NCI-H1092 treated with DMSO at 0.1 percent for 48 hours (cell line): ENCODE measurements at places on chromosomes 6 and 20.

GRCh38 chr20:48789185-48789668 lies 38.6 kb downstream of the PREX1 start:
- no peak for DNase-seq

DNA sequence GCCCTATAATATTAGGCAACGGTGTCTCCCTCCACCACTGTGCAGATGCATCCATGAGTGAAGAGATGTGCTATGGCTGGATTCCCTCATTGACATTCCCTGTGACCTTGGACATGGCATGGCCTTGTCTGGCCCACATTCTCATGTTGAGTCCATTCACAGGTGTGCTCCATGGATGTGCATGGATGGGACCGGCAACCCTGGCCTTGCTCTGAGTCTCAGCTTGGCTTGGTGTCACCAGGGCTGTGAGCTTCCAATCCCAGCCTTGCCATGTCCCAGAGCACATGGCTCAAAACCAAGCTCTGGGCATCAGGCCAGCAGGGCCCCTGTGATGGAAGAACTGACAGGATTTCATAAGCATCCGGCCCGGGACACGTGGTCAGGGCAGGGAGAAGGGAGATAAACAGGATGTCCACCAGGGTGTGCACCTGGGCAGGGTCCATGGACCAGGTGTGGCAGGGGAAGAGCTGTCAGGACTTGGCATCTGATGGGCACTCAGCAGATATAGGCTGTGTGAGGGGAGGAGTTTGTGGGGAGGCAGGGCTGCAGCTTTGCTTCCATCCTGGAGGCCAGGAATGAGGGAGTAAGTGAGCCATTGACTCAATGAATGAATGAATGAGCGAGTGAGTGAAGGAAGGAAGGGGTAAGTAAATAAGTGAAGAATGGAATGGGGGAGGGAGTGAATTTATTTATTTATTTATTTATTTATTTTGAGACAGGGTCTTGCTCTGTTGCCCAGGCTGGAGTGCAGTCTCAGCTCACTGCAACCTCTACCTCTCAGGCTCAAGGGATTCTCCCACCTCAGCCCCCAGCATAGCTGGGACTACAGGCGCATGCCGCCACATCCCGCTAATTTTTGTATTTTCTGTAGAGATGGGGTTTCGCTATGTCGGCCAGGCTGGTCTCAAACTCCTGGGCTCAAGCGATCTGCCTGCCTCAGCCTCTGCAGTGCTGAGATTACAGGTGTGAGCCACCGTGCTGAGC lies 15.7 kb downstream of the NRSN2 start:
- no peak for DNase-seq

- no peak for DNase-seq
Measured at GRCh38 chr6:161261816-161262215, 12.0 kb downstream of the AGPAT4 start.

- DNase-seq, result no peak
Measured at GRCh38 chr6:98929498-98930060, 18.2 kb downstream of the FBXL4 start.

DNA sequence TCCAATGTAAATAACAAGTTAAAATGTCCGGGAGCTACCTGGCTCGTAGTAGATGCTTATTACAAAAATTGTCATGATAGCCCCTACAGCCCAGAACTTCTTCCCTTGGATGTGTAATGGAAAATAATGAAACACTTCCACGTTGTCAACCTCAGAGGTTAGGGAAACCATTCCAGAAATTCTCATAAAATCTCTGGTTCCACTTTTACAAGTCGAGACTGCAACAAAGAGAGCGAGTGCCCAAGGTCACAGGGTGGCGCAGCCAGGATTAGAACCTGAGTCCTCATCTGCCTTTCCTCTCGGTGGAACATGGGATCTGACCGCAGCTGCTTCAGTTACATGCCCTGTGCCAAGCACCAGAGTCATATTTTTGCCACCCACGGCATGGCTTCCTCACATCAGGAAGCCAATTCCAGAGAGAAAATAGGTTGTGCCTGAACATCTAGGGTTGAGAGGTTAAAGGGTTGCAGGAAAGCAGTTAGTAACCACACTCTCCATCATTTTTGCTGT lies 157.6 kb downstream of the SOBP start:
- no peak for DNase-seq

DNA sequence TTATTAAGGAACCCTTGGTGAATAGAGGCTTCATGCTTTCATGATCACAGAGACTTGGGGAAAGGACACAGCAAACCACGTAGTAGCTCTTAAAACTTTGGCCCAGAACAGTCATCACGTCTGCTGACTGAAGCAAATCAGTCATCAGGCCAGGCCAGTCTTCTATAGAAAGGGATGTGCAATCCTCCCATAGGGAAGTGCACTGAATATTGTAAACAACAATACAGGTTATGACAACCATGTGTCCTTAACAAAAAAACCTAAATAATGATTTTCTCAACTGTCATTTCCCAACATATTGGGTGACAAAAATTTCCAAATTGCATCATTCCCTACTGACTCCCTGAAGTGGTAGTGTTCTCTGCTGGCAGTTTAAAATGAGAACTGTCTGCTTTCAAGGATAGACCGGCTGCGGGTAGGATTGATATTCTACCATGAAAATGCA lies 388.2 kb upstream of the CITED2 start:
- no peak for DNase-seq

DNA sequence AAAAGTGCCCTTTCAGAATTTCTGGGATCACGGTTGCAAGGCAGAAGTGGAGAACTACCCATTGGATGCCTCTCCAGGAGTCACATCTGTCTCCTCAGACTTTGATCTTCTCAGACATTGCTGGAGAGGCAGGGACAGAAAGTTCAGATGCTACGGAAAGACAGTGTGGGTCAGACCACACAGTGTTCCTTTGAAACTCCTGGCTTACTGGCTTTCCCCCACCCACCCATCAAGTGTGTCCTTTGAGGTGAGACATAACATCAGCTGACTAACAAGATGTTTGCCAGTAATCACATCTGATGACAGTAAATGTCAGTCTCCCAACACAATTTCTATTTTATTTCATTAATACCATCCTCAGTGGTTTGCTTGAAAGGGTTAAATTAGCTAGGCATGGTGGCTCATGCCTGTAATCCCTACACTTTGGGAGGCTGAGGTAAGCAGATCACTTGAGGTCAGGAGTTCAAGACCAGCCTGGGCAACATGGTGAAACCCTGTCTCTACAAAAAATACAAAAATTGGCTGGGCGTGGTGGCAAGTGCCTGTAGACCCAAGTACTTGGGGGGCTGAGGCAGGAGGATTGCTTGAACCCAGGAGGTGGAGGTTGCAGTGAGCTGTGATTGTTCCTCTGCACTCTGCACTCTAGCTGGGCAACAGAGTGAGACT lies 67.2 kb upstream of the SNX9 start:
- no peak for DNase-seq

- no peak for DNase-seq
Measured at GRCh38 chr6:170368544-170368943, 62.0 kb downstream of the FAM120B start.

- DNase-seq, result no peak
Measured at GRCh38 chr6:132365281-132365907, 35.9 kb downstream of the MOXD1 start.

DNA sequence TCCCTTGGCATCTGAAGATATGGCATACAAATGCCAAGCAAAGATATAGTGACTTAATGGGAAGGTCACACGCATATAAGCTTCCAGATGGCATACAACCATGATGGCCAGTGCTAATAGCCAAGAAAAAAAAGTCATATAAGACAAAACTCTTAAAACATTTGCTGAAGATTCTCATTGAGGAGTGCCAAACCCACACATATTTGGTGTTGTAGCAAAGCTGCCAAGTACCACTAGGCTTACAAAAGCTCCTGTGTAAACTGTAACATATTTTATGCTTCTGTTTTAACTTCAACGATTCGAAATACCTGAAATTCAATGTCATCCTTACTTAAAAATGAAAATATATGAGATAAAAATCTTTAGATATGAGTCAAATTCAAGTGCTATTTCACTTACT lies 123.0 kb downstream of the HMGCLL1 start:
- no peak for DNase-seq

- no peak for DNase-seq
Measured at GRCh38 chr6:115544765-115545671, 515.7 kb downstream of the FRK start.

- no peak for DNase-seq
Measured at GRCh38 chr20:32777177-32777956, 15.2 kb downstream of the DNMT3B start.

DNA sequence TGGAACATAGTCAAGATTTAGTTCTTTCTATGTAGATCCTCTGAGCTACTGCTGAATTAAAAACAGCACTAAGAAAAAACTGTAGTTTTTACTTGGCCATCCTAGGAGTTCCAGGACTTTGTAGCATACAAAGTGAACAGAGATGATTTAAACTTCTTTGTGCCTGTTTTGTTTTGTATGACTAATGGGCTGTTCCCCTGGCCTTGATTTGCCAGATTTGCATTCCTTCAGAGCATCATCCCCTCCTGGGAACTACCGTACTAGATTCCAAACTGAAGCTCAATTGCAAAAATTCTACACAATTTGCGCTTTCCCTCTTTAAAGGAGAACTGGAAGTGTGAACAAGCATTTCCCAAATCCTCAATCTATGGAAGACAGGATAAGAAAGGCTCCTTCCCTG lies 23.1 kb downstream of the ACOT13 start:
- no peak for DNase-seq

- no peak for DNase-seq
Measured at GRCh38 chr20:25191051-25191450, 4.5 kb upstream of the ENTPD6 start.

- no peak for DNase-seq
Measured at GRCh38 chr6:43890197-43891062, 120.4 kb downstream of the VEGFA start.

DNA sequence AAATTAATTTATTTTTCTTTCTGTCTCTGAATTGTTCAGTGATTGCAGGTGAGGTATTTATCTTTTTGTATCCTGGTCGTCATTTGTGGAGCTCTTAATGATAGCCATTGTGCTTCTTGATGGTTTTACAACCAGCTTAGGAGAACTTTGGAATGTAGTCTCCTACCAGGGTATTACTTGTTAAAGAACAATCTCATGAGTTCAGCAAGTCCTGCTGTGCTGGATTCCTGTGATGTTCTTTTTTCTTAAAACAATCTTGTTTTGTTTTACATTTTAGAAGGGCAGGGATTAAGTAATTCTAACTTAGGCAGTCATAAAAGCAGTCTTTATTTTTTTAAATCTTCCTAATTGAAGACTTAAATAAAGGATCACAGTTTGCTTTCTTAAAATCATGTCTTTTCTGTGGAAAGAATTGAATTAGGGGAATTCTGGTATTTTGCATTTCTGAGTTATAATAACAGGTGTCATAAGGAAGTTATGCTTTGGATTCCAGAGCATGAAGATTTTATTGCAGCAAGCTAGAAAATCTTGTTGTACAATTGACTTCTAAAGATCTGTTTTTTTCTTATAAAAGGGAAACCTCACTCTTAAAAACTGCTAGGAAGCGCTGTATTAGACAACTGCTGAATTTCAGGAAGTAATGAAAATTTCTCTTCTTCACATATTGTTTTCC lies 23.7 kb downstream of the RIOK1 start:
- no peak for DNase-seq

GRCh38 chr6:126033696-126034095 lies 47.4 kb downstream of the TRMT11 start:
- no peak for DNase-seq

DNA sequence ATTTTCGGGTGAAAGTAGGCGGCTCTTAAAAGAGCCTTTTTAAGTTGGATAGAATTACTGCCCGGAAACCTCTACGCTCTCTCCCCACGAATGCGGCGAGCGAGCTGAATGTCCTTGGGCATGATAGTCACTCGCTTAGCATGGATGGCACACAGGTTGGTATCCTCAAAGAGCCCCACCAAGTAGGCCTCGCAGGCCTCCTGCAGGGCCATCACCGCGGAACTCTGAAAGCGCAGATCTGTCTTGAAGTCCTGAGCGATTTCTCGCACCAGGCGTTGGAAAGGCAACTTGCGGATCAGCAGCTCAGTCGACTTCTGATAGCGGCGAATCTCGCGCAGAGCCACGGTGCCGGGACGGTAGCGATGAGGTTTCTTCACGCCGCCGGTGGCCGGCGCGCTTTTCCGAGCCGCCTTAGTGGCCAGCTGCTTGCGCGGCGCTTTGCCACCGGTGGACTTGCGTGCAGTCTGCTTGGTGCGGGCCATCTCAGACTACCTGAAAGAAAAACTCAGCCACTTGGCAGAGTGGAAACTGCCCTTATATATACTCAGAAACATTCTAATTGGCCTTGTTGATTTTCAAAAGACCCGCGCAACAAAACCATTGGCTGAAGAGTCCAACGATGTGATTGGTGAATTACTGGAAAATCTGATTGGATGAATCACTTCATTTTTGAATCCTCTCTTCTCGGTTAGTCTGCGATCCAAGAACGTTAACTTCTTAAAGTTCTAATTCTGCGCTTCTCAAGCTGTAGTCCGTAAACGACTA lies 93.9 kb upstream of the BTN3A2 start:
- DNase-seq, result peak; percentile 56

GRCh38 chr6:1065986-1066385 lies 245.9 kb upstream of the FOXQ1 start:
- DNase-seq, result no peak

- no peak for DNase-seq
Measured at GRCh38 chr20:4322499-4322898, 307.1 kb upstream of the RNF24 start.
